ENCODE measurements at places on chromosomes 12 and 14. TPM values are rescaled to one million over a fixed set of nuclear protein-coding genes. Genes with fewer than 3 reads are reported as not detected.

ACVRL1 gene
- 12.5 TPM for total RNA-seq

MIPOL1 gene
- total RNA-seq: 17.1 TPM

TRPV4 gene
- total RNA-seq: 2.2 TPM

ARMH4 gene
- 10.7 TPM for total RNA-seq

TPPP2 gene
- total RNA-seq: not detected

IQSEC3 gene
- 0.33 TPM for total RNA-seq

GPR137C gene
- total RNA-seq: 0.44 TPM

DPPA3 gene
- total RNA-seq: not detected

SERPINA3 gene
- total RNA-seq: 2.1 TPM

DYRK2 gene
- total RNA-seq: 33.6 TPM

NRIP2 gene
- 0.22 TPM for total RNA-seq

TEX52 gene
- total RNA-seq: 0.12 TPM

ALDH2 gene
- total RNA-seq: 47.7 TPM

PLD4 gene
- under 0.01 TPM for total RNA-seq

TMEM253 gene
- total RNA-seq: not detected

NOS1 gene
- not detected for total RNA-seq

KRT75 gene
- total RNA-seq: not detected

PACS2 gene
- total RNA-seq: 34.5 TPM

BBOF1 gene
- total RNA-seq: 4.4 TPM

PIK3C2G gene
- total RNA-seq: not detected

DYNC1H1 gene
- 960 TPM for total RNA-seq

SPATS2 gene
- 30.7 TPM for total RNA-seq

C14orf39 gene
- total RNA-seq: not detected

TMEM132C gene
- not detected for total RNA-seq

MON2 gene
- total RNA-seq: 61.7 TPM

ITGB7 gene
- total RNA-seq: 0.77 TPM

GRIN2B gene
- 0.22 TPM for total RNA-seq

GUCY2C gene
- total RNA-seq: not detected

MYH6 gene
- not detected for total RNA-seq

CEBPE gene
- not detected for total RNA-seq

PAX9 gene
- total RNA-seq: under 0.01 TPM

ALG10B gene
- total RNA-seq: 4.0 TPM

MBD6 gene
- total RNA-seq: 8.1 TPM

FAM222A gene
- total RNA-seq: 0.37 TPM

DLGAP5 gene
- total RNA-seq: 112 TPM

CCDC38 gene
- total RNA-seq: not detected

RBP5 gene
- total RNA-seq: 0.12 TPM

EP400 gene
- total RNA-seq: 14.0 TPM

MMP14 gene
- total RNA-seq: 519 TPM

PIP4P1 gene
- 39.4 TPM for total RNA-seq

AMDHD1 gene
- total RNA-seq: 0.12 TPM

TMTC1 gene
- total RNA-seq: 27.9 TPM

CLEC4E gene
- total RNA-seq: not detected

Measured in uterine smooth muscle cell (primary cell).